Stimulated activated CD8-positive, alpha-beta memory T cell treated with anti-CD3 and anti-CD28 coated beads, Interleukin-4, amount 100 ng/mL, for 1 hour (primary cell): ENCODE measurements at places on chromosomes 3 and 15.

GRCh38 chr3:192812743-192813383, 85.5 kb upstream of the FGF12 start:
- no peak for DNase-seq

DNA sequence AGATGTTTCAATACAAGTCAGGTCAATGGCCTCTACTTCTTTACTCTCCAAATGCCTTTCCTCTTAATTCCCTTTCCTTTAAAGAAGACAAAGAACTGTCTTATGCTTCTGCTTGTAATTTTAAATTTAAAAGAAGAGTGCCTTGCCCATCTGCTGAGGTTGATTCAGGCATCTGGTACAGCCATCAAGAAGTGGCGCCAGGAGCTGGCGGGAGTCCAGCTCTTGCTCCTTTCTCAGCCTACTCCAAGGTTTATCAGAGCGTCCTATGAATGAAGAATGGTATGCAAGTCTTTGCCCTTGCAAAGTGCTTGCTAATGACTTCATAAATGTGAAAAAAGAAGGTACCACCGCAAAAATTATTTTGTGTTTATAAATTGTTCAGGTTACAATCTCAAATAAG, 294.6 kb upstream of the TGFBR2 start:
- no peak for DNase-seq

- DNase-seq, result no peak
Measured at GRCh38 chr3:37906734-37907282, 45.1 kb downstream of the CTDSPL start.

DNA sequence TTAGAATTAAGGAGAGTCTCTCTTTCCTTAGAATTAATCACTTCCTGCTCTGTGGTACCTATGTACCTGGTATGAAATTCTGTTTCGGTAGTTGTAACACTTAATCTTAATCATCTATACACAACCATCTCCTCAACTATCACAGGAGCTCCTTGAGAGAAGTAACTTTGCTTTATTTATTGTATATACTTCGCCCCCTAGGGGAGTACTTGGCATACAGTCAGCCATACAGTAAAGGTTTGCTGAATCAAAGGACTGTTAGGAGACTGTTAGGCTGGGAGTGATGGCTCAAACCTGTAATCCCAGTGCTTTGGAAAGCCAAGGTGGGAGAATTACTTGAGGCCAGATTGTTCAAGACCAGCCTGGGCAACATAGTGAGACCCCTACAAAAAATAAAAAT, 44.7 kb downstream of the RORA start:
- no peak for DNase-seq

- DNase-seq, result no peak
Measured at GRCh38 chr3:172580680-172581401, 57.6 kb upstream of the TNFSF10 start.

GRCh38 chr15:41869770-41870688, 23.8 kb downstream of the SPTBN5 start:
- no peak for DNase-seq

DNA sequence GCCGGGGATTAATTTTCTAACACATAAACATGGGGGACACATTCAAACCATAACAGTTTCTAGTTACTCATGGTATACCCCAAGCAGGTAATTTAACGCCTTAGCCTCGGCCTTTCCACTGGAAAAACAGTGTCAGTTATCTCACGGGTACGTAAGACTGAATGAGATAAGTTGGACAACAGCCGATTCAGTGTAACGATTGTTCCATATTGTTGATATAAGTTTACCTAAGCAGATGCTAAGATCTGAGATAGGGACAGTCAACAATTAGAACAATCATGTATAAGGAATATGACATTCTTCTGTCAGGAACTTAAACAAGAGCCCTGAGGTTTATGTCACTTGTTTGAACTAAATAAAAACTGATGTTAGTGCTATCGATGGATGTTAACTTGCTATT, 130.8 kb downstream of the GHSR start:
- DNase-seq, result no peak

DNA sequence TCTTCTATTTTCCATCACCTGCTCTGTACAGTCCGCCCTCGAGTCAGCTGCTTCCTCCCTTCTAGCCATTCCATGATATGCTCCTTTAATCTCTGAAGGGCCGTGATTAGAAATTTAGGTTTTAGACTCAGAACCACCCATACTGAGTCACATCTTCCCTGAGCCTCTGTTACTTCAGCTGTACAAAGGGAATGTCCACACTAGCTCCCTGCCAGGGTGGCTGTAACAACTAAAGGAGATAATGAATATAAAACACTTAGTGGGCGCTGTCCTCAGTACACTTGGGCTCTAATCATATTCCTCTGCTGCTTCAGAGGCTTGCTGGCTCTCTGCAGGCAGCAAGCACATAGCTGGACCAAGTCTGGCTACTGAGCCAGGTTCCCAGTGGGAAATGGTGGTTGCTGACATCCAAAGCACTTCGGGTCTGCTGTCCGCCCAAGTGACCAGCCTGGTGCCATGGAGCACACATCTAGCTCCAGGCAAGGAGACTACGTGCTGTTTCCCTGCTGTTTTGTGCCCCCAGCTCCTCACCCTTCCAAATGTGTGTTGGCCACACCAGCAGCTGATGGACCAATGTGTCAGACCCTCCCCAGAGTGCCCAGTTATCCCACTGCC, 901 bp upstream of the CHST14 start:
- DNase-seq, result no peak

DNA sequence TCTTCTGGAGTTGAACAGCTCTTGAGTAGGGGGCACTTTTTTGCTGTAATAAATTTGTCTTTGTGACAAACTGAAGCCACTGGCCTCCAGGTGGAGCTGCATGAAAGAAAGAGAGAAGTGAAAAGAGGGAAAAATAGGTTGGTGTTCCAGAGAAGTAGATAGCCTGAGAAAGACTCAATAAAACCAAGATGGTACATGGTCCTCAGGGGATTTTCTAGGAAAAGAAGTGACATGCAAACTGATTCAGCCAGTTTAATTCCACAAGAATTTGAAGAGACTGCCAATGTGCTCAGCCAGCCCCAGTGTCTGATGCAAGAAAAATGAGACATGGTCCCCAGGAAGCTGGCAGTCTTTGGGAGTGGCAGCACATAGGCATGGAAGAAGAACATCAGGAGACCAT, 152.7 kb downstream of the CD47 start:
- no peak for DNase-seq

DNA sequence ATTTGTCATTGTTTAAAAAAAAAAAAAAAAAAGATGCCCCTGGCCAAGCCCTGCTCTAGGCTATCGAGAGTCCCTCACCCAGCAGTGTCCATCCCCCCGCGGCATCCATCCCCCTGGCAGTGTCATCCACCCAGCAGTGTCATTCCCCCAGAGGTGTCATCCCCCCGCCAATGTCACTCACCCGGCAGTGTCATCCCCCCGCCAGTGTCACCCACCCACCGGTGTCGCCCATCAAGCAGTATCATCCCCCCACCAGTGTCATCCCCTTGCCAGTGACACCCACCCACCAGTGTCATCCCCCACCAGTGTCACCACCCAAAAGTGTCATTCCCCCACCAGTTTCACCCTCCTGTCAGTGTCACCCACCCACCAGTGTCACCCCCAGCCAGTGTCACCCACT, 99.3 kb upstream of the PRR20G start:
- no peak for DNase-seq

DNA sequence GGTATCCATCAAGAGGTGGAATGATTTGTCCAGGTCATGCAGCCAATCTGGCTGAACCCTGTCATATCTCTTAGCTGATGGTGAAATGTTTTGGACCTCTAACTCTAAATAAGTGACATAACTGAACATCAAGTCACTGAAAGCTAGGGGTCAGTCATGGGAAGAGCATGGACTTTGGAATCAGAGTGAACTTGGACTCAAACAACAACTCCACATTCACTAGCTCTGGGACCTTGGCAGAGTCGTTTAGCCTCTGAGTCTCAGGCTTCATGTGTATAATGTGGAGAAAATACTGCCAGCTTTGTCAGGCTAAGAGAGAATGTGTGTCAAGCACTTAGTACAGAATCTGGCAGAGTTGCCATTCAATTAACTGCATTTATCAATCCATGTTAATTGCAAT, 557.8 kb upstream of the CFAP20DC start:
- no peak for DNase-seq

DNA sequence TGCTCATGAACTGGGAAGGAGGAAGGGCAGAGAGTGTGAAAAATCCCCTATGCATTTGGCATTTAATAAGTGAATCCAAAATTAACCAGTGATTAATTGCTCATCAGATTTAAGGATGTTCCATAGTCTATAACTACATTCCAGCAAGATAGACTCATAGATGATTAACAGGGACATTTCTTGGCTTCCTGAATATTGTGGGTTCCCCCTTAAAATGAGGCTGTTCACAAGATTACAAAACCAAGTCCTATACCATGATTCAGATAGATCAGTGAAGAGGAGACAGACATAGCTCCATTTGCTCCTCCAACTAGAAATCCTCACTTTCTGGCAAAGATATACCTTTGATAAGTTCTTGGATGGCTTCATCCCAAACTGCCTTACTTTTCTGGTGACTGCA, 15.4 kb downstream of the RASGRP1 start:
- DNase-seq, result no peak

DNA sequence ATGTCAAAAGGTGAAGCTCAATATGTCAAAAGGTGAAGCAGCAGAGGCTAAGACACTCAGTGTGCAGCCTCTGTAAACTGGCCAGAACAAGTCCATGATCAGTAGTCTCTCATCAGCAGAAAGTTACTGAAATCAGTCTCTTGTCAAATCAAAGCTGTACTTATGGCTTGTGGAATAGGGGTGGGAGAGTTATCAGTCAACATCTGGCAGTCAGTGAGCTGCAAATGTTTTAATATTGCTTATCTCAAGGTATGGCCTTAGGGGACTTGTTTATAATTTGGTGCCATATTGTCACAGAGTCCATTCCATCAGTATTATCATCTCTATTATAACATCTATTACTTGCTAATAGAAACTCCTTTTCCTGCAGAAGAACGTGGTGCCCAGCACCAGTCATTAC, 14.9 kb upstream of the WDR49 start:
- DNase-seq, result no peak

DNA sequence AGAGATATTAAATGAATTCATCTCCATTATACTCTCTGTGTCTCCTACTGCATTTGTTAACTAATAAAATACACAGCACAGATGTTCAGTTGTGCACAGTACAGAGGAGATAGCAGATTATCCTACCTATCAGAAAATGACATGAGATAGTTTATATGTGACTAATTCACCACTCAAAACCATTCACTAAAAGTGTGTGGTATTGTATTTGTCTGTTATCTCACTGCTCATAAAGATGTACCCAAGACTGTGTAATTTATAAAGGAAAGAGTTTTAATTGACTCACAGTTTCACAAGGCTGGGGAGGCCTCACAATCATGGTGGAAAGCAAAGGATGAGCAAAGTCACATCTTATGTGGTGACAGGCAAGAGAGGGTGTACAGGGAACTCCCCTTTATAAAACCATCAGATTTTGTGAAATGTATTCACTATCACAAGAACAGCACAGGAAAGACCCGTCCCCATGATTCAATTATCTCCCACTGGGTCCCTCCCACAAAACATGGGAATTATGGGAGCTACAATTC, 936.3 kb downstream of the ROBO1 start:
- DNase-seq, result no peak

GRCh38 chr3:109648027-109648426, 310.7 kb upstream of the DPPA4 start:
- DNase-seq, result no peak

DNA sequence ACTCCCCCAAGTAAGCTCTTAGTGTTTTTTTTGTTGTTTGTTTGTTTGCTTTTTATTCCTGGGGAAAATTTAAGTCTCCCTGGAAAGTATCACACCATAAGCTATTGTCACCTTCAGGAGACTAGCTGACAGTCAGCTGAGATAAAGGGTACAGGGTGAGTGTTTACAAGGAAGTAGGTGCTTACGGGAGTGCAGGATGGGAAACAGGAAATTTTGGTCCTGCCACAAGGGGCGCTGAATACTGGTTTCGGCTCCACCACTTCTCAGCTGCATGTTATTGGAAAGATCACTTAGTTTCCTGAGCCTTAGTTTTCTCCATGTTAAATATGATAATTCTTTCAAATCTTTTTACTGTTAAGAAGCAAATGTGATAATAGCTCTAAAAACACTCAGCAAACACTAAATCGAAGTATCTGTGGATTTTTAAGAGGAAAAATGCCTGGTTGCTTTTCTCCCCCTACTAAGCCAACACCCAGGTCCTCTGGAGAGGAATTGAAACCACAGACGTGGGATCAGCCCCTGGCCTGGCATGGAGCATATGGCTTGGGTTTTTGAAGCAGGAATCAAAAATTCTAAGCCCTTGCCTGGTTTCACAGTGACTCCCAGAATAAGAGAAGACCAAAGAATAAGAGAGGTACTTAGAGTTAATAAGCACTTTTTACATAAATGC, 90.7 kb downstream of the SCN11A start:
- no peak for DNase-seq

DNA sequence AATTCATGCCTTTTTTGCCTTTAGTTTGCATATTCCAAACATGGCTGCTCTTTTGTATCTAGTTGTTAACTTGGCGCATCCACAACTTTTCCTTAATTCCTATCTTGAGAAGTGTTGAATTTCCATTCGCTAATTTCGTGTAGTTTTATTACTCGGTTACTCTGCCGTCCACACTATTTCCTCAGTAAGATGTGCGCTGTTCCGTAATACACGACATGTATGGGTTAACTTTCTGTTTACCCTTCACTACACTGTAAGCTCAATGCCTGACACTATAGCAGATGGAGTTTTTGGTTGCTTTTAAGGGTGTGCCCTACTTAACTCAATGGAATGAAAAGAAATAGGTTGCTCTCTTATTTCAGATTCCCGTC, 724 bp downstream of the RPSA start:
- DNase-seq, result no peak

- no peak for DNase-seq
Measured at GRCh38 chr3:31553258-31553657, 20.5 kb downstream of the STT3B start.

DNA sequence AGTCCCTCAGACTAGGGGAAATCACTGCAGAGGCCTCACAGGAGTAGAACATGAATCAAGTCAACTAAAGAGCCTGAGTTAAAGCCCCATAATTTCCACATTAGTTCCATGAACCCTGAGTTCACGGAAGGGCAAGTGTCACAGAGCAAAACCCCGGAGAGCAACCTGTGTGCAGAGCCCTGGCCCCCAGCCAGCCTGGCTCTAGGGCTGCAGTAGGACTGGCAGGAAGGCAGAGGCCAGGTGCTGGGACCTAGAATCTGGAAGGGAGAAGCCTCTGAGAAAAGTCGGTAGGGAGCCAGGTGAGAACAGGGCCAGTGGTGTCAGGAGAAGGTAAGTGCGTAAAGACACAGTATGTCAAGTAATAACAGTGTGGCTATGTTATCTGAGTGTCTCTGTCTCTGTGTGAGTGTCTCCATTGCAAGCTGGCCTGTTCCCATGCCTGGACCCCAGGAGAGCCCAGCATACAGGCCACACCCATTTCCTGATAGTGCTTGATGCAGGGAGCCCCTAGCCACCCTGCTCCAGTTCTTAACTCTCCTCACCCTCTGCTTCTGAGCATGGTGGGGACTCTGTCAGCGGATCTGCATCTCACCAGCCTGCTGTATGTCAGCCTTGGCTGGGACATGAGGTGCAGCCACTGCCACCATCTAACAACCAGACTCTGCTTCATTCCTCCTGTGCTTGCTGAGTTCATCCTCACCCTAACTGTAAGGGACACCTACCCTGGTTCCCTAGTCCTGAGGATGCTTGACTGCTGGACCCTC, 11.3 kb upstream of the MANF start:
- no peak for DNase-seq
